Occipital lobe (tissue), 3 donors: ENCODE measurements at places on chromosomes 1 and 21. TPM values are rescaled to one million over a fixed set of nuclear protein-coding genes. Genes with fewer than 3 reads are reported as not detected.

The SPATA45 gene
- not detected for total RNA-seq

The MAN1A2 gene
- total RNA-seq, result 127 TPM

The TNFAIP8L2 gene
- total RNA-seq, result 0.78 TPM

The DDAH1 gene
- total RNA-seq, result 37.3 TPM

The TCHH gene
- total RNA-seq, result not detected

The TRIM46 gene
- total RNA-seq, result 21.1 TPM

The OR2L2 gene
- total RNA-seq, result 1.4 TPM

The TMPRSS3 gene
- total RNA-seq, result not detected

The GREM2 gene
- total RNA-seq, result 7.0 TPM

The RIPK4 gene
- 0.47 TPM for total RNA-seq

The RAB42 gene
- total RNA-seq, result 1.6 TPM

The RAVER2 gene
- 22.9 TPM for total RNA-seq

The C1QTNF12 gene
- total RNA-seq, result not detected

The ADORA1 gene
- 24.0 TPM for total RNA-seq

The KIF21B gene
- 165 TPM for total RNA-seq

The TNFRSF8 gene
- total RNA-seq, result not detected

The OR2T29 gene
- not detected for total RNA-seq

The CFAP126 gene
- total RNA-seq, result 0.31 TPM

The CLCA4 gene
- not detected for total RNA-seq

The TMEM240 gene
- total RNA-seq, result 18.1 TPM

The MPL gene
- total RNA-seq, result not detected

The SGIP1 gene
- total RNA-seq, result 77.4 TPM

The ARL8A gene
- 77.0 TPM for total RNA-seq

The SPATA21 gene
- total RNA-seq, result not detected

The ANKRD65 gene
- total RNA-seq, result 1.4 TPM

The S100A14 gene
- 0.47 TPM for total RNA-seq

The UBL4B gene
- total RNA-seq, result not detected

The PIGR gene
- not detected for total RNA-seq

The FOXO6 gene
- 5.9 TPM for total RNA-seq

The OLFML3 gene
- 22.5 TPM for total RNA-seq

The IL19 gene
- not detected for total RNA-seq

The PDZK1 gene
- total RNA-seq, result 0.78 TPM

The ECE1 gene
- total RNA-seq, result 9.5 TPM

The ARMH1 gene
- 2.8 TPM for total RNA-seq

The CCDC185 gene
- total RNA-seq, result not detected

The LORICRIN gene
- total RNA-seq, result not detected

The KIF26B gene
- total RNA-seq, result 31.7 TPM

The XCL1 gene
- not detected for total RNA-seq

The COL9A2 gene
- 17.5 TPM for total RNA-seq

The DDR2 gene
- total RNA-seq, result 7.5 TPM

The OR2T33 gene
- total RNA-seq, result not detected

The PPM1J gene
- total RNA-seq, result 4.4 TPM

The HES5 gene
- total RNA-seq, result 25.4 TPM

The OR2L13 gene
- 3.4 TPM for total RNA-seq

The C1orf141 gene
- not detected for total RNA-seq

The SAMD13 gene
- total RNA-seq, result 4.5 TPM
